Fibroblast of skin of abdomen (primary cell): ENCODE measurements at places on chromosomes 11 and 22.

DNA sequence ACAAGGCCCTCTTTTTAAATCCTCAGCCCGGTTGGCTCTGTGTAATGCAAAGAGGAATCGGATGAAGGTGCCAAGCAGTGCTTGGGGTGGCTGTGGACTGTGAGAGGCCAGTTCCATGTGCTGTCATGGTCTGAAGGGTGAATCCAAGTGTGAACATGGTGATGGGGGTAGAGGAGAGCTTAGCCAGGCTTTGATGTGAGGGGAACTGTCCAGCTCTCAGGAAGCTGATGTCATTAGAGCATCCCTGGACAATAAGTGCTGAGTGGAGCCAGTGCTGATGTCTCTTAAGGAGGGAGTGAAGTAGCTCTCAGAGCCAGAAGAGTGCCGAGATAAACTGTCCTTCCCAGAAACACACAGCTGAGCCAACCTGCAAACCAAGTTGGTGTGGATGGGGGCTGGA, 53.6 kb downstream of the NAV2 start:
- peak; percentile 25 for DNase-seq

DNA sequence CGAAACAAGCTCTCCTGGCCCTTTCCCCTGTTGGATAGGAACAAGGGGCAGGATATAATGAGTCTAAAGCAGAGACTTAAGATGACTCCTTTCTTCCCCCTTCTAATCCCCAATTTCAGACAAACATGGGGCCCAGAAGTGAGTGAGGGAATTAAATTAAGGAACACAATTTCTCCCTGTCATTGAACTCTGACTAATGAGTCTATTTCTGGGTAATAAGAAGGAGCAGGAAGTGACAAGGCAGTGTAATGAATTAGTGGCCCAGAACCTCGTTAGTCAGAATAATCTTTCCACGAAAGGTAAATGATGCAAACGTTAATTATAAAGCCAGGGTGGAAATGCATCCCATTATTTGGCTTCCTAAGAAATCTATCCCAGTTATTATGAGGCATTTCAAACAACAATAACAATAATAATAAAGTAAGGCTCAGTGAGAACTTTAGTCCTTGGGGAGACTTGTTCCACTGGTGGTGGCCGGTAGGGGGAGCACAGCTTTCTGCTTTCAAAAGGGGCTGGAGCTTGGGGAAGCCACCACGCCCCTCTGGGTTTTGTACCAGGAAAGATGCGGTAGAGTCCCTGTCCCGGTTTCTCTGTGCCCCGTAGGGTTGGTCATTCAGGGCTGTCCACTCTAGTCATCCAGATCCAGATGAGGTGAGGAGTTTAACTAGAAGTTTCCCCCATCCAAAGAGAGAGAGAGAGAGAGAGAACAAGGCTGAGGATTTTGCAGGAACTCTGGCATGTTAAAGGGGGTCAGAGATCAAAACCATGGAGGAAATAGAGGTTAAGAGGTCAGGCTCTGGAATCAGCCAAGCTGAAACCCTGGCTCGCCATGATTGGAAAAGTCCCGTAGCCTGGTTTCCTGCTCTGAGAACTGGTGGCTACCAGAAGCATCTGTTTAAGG, 298.3 kb downstream of the NTM start:
- DNase-seq: peak; percentile 46

GRCh38 chr22:22080270-22080669, 97.7 kb upstream of the TOP3B start:
- no peak for DNase-seq

DNA sequence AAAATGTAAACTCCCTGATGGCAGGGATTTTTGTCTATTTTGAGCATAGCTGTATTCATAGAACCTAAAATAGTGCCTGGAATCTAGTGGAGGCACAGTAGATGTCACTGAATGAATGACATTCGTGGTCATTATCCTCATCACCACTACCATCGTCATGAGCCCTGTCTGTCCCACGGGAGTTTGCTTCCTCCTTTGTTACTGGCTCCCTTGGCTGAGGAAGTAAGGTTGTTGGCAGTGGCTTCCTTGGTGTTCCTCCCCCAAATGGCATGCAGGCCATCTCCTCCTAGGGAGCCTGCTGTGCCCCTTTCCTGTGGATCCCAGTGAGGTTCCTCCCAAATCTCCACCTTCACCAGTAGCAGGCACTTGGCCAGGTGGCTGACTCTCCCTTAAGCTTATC, 183.0 kb downstream of the CEP164 start:
- no peak for DNase-seq

DNA sequence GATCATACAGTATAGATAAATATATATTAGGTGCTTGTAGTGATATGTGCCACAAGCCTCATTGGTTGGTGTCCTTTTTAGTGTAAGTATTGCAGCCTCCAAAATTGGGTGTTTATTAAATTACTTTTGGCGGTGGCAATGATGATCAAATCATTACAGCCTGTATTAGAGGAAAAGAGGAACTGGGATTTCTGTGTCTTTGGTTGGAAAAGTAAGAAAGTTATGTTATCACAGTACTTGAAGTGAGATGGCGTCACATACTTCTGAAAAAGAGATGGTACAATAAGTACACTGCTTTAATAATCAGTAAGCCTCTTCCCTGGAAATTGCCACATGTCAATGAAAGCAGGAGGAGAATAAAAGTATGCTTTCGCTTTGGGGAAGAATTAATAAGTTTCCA, 523 bp upstream of the MPZL3 start:
- DNase-seq: no peak

DNA sequence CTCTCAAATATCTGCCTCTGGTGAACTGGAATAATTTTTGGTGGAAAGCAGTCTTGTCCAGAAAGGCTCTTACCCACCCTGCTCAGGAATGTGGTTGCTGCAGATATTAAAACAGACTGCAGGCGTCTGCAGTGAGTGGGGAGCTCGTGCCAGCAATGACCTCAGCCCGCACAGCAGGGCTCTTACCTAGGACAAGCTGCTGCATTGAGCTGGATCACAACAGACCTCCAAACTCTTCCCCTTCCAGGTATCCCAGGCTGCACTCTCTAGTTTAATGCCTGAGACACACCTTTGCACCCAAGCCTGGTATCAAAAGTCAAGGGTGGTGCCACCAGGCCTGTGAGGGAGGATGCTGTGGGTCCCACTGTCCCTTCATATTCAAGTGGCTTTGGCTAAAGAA, 69.7 kb upstream of the CDON start:
- DNase-seq: no peak

GRCh38 chr22:46320716-46321386, 14.7 kb upstream of the TRMU start:
- no peak for DNase-seq

DNA sequence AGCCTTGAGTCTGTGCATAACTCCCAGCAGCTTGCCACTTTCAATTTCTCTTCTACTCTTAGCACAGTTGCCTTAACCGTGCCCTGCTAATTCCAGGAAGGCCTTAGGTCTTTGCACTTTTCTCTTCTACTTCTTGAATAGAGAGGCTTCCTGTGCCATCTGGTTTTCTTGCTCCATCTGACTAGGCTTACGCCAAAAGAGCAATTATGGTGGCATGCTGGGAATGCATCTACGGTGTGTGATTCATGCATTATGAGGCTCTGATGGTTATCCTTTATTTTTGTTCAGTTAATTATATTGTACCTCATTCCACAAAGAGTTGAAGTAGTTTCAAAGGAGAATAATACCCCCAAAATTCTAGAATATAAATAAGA, 29.4 kb downstream of the SIK2 start:
- peak; percentile 83 for DNase-seq

DNA sequence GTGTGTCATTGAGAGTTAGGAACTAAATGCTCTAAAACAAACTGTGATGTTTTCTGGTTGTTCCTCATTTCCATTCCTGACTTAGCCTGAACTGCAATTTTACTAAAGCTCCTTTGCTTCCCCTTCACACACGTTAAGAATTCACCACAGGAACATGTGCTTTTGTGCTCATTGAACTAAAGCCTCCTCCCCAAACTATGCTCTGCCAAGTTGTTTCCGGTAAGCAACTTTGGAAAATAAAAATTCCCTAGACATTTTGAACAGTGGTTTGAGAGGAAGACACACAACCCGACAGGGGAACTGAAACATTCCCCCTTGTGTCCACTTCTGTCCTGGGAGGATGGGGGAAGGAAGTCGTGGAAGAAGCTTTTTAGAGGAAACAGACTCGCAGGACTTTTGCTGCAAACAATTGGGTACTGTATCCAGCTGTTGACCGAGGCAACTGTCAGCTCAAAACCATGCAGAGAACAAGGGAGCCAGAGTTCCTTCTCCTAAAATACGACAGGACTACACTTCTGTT, 66.9 kb downstream of the GAB2 start:
- peak; percentile 60 for DNase-seq

DNA sequence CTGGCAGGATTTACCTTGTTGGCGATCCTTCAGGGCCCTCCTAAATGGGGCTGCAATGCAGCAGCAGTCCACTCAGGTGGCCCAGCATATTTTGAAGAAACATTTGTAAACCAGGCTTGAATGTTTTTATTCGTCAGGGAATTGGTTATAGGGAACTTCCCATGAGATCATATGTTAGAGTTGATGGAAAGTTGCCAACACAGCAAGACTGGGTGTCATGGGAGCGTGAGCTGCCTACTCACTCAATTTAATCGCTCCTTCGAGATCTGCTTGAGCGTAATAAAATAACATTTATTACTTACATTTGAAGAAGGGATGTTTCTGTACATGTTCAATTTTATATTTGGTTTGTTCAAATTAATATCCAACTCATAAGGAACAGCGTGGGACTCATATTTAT, 19.4 kb downstream of the OR2AT4 start:
- DNase-seq: no peak

DNA sequence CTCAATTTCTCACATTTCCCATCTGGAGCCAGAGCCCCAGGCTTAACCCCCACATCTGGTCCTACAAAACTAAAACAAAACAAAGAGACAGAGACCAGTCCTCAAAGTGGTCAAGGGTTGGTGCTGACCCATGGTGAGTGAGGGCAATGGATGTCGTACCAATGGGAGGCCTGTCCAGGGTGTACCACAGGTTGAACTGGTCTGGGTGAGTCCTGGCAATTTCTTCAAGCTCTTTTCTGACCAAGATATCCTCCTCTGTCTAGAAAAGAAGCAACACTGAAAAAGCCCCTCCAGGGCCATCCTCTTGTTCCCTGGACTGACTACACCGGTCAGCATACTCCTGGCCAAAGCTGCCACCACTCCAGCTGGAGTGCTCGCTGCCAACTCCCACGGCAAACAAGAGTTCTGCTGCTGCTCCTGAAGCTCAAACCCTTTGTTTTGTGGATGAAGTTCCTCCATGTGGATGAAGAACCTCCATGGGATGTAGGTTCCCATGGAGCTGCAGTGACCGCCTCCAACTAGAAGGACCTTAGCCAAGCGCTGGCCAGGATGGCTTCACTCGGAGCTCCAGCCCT, 6.9 kb downstream of the CYB5R2 start:
- DNase-seq: no peak

DNA sequence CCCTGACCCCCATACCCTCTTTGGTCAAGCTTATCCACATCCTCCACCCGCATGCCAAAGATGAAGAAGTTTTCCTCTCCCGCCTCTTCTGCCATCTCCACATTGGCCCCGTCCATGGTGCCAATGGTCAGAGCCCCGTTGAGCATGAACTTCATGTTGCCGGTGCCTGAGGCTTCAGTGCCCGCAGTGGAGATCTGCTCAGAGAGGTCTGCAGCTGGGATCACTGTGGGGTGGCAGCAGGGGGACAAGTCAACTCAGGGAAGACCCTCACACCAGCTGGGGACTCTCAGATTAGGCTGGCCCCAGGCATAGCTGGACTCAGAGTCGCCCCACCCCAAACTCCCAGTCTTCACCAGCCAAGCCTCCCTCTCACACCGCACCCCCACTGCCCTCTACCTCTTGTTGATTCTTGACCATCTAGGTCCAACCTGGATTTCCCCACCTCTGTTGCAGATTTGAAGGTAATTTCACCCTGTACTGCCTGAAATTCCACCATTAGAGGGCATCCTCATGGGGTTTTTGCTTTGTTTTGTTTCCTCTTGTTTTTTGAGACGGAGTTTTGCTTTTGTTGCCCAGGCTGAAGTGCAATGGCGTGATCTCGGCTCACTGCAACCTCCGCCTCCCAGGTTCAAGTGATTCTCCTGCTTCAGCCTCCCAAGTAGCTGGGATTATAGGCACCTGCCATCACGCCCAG, 6.6 kb upstream of the RASGRP2 start:
- DNase-seq: no peak

- DNase-seq: no peak
Measured at GRCh38 chr11:102229510-102230123, 87.7 kb upstream of the BIRC3 start.

DNA sequence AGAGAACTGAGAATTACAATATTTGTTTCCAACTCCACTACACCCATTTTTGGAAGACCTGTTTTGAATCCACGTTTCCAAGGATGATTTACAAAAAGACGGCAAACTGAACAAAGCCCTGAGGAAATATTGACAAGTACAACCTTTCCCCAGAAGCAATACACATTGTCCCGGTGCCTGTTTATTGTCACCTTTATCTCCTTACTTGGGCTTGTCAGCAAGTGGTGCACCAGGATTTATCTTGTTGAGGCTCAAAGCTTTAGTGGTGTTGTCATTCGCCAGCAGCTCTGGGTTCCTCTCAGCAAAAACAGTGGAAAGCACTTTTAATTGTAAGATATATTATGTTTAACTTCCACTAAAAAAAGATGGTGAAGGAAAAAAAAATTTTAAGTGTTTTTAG, 1191.9 kb upstream of the TENM4 start:
- no peak for DNase-seq

DNA sequence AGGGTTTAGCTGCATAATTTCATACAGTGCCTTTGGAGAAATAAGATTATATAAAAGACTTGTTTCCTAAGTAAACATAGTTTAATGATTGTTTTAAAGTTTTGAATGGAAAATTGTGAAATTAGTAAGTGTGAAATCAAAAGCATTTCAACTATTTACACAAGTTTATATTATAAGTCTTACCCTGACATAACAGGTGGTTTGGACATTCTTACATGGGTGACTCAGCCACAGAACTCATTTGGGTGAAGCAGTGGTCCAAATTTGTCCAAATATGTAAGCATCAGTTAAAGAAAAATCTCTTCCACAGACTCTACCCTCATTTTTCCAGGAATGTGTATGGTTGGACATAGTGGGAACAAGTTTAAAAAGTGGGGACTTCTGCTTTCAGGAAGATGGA, 68.0 kb downstream of the USP47 start:
- DNase-seq: peak; percentile 83

DNA sequence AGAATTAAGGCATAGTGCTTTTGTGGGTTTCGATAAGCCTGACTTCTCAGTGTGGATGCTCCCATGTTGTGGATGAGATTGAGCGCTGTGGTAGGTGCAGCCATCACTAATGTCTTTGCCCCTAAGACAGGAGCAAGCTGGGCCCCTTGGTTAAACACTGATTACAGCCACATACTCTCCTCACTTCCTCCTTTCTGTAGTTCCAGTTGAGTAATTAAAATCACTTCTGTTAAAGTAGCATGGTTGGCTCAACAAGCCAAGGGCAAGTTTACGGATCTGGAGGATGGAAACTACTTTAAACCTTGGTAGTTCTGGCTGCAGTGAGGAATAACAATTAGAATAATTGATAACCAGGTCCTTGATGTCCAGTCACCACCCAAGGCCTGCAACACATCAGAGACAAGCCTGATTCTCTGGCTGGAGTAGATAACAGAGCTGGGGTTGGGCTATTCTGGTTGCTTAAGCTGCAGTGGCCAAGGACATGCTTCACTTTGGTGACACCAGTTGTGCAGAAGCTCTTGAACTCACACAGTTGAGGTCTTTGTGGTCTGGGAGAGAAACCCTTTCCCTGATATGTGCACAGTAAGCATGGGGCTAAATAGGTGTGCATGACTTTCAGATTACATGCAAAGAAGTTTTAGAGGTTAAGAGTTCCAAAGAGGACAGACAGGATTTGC, 81.3 kb downstream of the KIRREL3 start:
- DNase-seq: no peak
